Fibroblast of villous mesenchyme (primary cell): ENCODE measurements at places on chromosomes 12 and 14. TPM values are rescaled to one million over a fixed set of nuclear protein-coding genes. Genes with fewer than 3 reads are reported as not detected.

The PZP gene
- not detected in 2 replicates for total RNA-seq

The TDRD9 gene
- total RNA-seq, result 0.32 and 0.86 TPM in 2 replicates

The LTB4R2 gene
- 3.9 and 6.8 TPM in 2 replicates for total RNA-seq

The OVCH1 gene
- under 0.01 TPM in 2 replicates for total RNA-seq

The PARPBP gene
- total RNA-seq, result 8.7 and 13.0 TPM in 2 replicates

The RHNO1 gene
- 28.3 and 38.0 TPM in 2 replicates for total RNA-seq

The ESR2 gene
- under 0.01 TPM in 1 of 2 replicates, not detected in the other for total RNA-seq

The KRT77 gene
- not detected in 2 replicates for total RNA-seq

The RPL10L gene
- total RNA-seq, result 0.43 TPM in 1 of 2 replicates, not detected in the other

The KRT83 gene
- not detected in 2 replicates for total RNA-seq

The SERPINA6 gene
- not detected in 2 replicates for total RNA-seq

The KRT72 gene
- not detected in 2 replicates for total RNA-seq

The STAC3 gene
- total RNA-seq, result 0.32 and 1.3 TPM in 2 replicates

The CNPY2 gene
- total RNA-seq, result 94.7 and 113 TPM in 2 replicates

The MFAP5 gene
- total RNA-seq, result 0.86 and 4.8 TPM in 2 replicates

The FOXA1 gene
- 0.32 TPM in 1 of 2 replicates, not detected in the other for total RNA-seq

The TOMM20L gene
- total RNA-seq, result not detected in 2 replicates

The ZNF891 gene
- 0.86 and 0.97 TPM in 2 replicates for total RNA-seq

The GNS gene
- total RNA-seq, result 146 and 166 TPM in 2 replicates

The GYS2 gene
- total RNA-seq, result not detected in 2 replicates

The PA2G4 gene
- 119 and 158 TPM in 2 replicates for total RNA-seq

The MANSC1 gene
- total RNA-seq, result 2.3 and 4.7 TPM in 2 replicates

The MORN3 gene
- total RNA-seq, result 0.32 TPM in 1 of 2 replicates, not detected in the other

The FBRSL1 gene
- total RNA-seq, result 3.9 and 42.5 TPM in 2 replicates

The ITGA7 gene
- total RNA-seq, result 1.3 TPM in 2 replicates

The RIMBP2 gene
- total RNA-seq, result not detected in 2 replicates

The C12orf54 gene
- not detected in 2 replicates for total RNA-seq

The FGF23 gene
- not detected in 2 replicates for total RNA-seq

The OTOGL gene
- total RNA-seq, result under 0.01 TPM in 2 replicates
